ENCODE measurements at places on chromosomes 12 and 14. TPM values are rescaled to one million over a fixed set of nuclear protein-coding genes. Genes with fewer than 3 reads are reported as not detected.

GRCh38 chr14:104937694-104938365, 13.2 kb downstream of the PLD4 start:
- no peaks in the 10 kb centered on the region for H3K27me3 ChIP-seq
- no peaks in the 10 kb centered on the region for H3K36me3 ChIP-seq

- peaks cover 7% of the 10 kb centered on the region for H3K4me1 ChIP-seq
- no peak overlapping the region for H3K27ac ChIP-seq
- H3K4me3 ChIP-seq = no peak overlapping the region
- no peaks in the 10 kb centered on the region for H3K27me3 ChIP-seq
- no peaks in the 10 kb centered on the region for H3K36me3 ChIP-seq
Measured at GRCh38 chr12:89949457-89950195, 241.0 kb upstream of the ATP2B1 start.

DNA sequence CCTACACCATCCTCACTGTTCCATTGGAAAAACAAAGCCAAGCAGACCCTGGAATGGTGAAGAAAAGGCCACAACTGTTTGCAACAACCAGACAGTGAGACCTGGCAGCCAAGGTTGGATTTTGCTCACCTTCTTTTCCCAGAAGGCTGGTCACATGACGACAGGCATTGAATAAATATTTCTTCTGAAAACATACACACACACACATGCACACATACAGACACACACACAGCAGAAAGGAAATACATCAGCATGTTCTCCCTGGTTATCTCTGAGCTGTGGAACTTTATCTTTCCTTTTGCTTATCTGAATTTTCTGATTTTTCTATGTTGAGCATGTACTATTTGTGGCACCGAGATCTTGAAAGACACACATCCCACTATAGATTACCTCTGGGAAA, 38.0 kb upstream of the CCDC60 start:
- H3K27me3 ChIP-seq = no peaks in the 10 kb centered on the region
- no peak overlapping the region for H3K4me3 ChIP-seq
- DNase-seq = no peak
- no peaks in the 10 kb centered on the region for H3K4me1 ChIP-seq

DNA sequence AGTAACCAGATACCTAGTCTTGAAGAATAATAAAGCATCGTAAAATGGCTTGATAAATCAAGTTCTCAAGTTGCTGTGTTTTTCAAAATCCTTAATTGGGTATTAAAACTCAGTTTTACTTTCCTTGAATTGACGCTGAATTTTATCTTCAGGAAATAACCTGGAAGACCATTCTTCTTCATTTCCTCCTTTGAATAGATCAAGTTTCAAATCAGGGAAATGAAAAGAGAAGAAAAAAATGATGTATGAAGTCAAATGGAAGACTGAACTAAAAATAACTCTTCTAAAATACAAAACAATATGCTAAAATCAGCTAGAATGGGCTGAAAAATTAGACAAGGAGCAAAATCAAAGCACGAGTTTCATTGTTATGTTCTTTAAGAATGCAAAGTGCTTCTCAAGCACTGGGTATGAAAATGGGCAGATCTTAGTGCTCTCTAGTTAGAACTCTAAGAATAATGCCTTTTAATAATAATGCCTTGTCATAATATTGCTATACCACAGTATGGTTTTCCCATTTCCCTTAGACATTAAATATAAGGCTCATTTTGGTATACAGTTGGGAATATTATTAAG, 54.6 kb upstream of the CLEC14A start:
- H3K36me3 ChIP-seq = no peaks in the 10 kb centered on the region
- no peak overlapping the region for H3K27ac ChIP-seq
- DNase-seq = no peak

DNA sequence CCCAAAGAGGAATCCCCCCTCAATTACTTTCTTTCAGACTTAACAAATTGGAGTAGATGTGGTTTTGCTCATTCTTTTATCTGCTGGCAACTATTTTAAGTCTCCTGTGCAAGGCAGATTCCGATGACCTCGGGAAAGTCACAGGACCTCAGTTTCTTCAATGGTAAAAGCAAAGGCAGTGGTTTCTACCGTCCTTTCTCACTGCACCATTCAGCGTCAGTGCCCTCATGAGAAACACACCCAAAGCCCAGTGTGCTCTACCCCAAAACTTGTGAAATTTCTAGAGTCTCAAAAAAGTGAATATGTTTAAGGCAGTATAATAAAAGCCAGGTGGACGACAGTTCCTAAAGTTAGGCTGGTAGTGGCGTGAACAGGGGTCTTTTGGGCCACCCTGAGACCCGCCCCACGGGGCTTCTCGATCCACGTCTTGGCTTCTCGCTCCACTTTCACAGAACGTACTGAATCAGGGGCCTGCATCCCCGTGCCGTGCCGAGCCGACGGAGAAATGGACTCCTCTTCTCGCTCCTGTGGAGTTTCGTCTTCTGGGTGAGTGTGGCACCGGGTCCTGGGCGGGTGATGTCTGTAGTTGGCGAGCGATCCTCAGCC, 1.3 kb upstream of the ARHGAP5 start:
- H3K36me3 ChIP-seq = no peaks in the 10 kb centered on the region
- H3K27ac ChIP-seq = peak overlapping the region; percentile 99
- H3K27me3 ChIP-seq = no peaks in the 10 kb centered on the region
- peaks cover 9% of the 10 kb centered on the region for H3K4me1 ChIP-seq

DNA sequence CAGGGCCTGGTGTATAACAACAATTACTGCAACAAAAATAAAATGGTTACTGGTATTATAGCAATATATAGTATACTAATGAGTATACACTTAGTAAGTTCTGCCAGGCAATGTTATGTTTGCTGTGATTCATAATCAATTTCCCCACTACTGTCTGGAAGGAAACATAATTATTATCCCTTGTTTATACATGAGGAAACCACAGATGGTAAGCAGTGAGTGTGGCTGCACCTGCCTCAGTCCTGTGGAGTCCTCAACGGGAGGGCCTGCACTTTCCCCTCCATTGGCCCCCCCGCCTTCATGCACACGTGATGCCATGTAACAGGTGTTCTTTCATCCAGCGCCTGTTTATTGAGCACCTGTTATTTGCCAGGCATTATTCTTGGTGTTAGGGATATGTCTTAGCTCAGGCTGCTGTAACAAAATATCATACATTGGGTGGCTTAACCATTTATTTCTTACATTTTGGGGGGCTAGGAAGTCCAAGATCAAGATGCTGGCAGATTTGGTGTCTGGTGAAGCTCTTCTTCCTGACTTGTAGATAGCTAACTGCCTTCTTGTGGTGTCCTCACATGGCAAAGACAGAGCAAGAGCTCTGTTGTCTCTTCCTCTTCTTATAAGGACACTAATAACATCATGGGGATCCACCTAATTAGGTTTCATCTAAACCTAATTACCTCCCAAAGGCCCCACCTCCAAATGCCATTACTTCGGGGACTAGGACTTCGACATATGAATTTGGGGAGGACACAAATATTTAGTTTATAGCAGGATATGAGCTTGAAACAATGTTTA, 59.5 kb upstream of the CHGA start:
- no peaks in the 10 kb centered on the region for H3K4me1 ChIP-seq
- no peak overlapping the region for H3K27ac ChIP-seq
- no peak overlapping the region for H3K4me3 ChIP-seq
- H3K36me3 ChIP-seq = no peaks in the 10 kb centered on the region
- no peak for DNase-seq
- H3K27me3 ChIP-seq = no peaks in the 10 kb centered on the region

DNA sequence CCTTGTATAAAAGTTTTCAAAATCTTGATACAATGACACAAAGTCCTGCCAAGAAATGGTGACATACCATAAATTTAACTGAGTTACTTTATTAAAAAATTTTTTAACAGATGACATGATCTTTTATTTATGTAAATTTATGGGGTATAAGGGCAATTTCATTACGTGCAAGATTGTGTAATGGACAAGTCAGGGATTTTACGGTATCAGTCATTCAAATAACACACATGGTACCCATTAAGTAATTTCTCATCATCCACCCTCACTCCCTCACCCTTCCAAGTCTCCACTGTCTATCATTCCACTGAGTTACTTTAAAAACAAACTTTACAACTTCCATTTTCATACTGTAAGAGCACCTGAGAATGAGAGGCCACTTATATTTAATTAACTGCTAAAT, 37.4 kb downstream of the SPTLC2 start:
- H3K27me3 ChIP-seq = no peaks in the 10 kb centered on the region
- no peaks in the 10 kb centered on the region for H3K36me3 ChIP-seq
- no peaks in the 10 kb centered on the region for H3K4me1 ChIP-seq
- H3K4me3 ChIP-seq = no peak overlapping the region
- no peak overlapping the region for H3K27ac ChIP-seq

DNA sequence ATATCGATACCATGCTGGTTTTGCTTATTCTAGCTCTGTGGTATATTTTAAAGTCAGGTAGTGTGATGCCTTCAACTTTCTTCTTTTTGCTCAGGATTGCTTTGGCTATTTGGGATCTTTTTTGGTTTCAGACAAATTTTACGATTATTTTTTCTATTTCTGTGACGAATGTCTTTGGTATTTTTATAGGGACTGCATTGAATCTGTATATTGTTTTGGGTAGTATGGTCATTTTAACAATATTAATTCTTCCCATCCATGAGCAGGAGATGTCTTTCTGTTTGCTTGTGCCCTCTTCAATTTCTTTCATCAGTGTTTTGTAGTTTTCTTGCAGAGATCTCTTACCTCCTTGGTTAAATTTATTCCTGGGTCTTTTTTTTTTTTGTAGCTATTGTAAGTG, 10.8 kb upstream of the SLC4A8 start:
- no peaks in the 10 kb centered on the region for H3K36me3 ChIP-seq
- H3K4me1 ChIP-seq = peaks cover 7% of the 10 kb centered on the region
- H3K27ac ChIP-seq = no peak overlapping the region
- H3K27me3 ChIP-seq = no peaks in the 10 kb centered on the region
- H3K4me3 ChIP-seq = no peak overlapping the region

DNA sequence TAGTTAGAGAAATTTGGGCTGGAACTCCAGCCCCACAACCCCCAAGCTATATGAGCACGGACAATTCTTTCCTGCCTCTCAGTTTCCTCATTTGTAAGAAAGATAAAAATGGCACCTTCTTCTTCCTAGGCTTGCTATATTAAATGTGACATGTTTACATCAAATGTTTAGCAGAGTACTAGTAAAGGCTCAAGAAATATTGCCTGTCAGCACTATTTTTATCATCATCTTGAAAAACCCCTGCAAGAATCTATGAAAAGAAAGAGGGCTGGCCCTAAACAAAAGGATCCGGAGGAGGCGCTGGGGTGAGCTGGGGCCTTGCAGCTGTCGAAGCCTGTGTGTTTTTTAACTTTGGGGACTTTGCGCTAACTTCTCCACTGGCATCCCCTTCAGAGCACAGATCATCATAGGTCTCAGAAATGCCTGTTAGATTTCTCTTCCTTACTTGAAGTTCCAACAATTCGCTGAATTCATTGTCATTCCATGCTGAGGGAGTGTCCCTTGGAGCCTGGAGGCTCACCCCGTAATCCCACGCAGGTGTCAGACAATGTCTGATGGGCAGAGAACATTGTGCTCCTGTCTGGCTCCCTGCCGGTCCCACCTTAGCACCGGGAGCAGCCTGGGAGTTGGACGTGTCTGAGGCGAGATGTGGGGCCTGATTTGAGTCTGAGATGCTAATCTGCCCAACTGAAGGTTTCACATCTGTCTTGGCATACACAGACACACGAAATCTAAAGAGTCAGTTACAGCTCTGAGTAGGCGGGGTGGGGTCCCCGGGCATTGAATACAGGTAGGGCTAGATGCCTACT, 206.8 kb downstream of the NUAK1 start:
- H3K4me1 ChIP-seq = peaks cover 6% of the 10 kb centered on the region
- no peak overlapping the region for H3K4me3 ChIP-seq
- DNase-seq = no peak
- H3K27ac ChIP-seq = no peak overlapping the region
- H3K36me3 ChIP-seq = no peaks in the 10 kb centered on the region

- no peak overlapping the region for H3K27ac ChIP-seq
- no peaks in the 10 kb centered on the region for H3K27me3 ChIP-seq
- H3K36me3 ChIP-seq = no peaks in the 10 kb centered on the region
Measured at GRCh38 chr14:83309211-83309610, 1775.6 kb upstream of the SEL1L start.

- no peak overlapping the region for H3K4me3 ChIP-seq
- H3K4me1 ChIP-seq = no peaks in the 10 kb centered on the region
- no peaks in the 10 kb centered on the region for H3K36me3 ChIP-seq
- no peak for DNase-seq
- no peaks in the 10 kb centered on the region for H3K27me3 ChIP-seq
- H3K27ac ChIP-seq = no peak overlapping the region
Measured at GRCh38 chr12:108379823-108380222, 40.7 kb upstream of the CMKLR1 start.

DNA sequence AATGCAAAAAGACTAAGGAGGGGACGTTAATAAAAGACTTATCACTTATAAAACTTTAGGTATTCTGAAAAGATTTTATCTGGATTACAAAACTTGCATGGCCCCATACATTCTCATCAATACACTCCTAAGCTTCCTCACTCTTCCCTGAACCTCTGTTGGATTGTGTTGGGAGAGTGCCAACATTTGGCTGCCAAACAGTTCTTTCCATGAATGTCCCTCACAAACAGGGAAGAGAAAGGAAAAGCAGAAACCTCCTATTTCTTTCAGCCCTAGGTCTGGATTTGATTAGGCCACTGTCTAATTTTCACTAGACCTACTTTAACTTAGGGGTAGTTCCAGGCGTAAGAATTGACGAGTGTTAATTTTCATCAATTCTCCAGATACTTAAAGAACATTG, 11.7 kb downstream of the PTHLH start:
- H3K27ac ChIP-seq = no peak overlapping the region
- H3K27me3 ChIP-seq = no peaks in the 10 kb centered on the region
- no peak overlapping the region for H3K4me3 ChIP-seq
- no peaks in the 10 kb centered on the region for H3K36me3 ChIP-seq

GRCh38 chr12:71158361-71158882, 623 bp upstream of the TSPAN8 start:
- no peaks in the 10 kb centered on the region for H3K36me3 ChIP-seq
- H3K4me1 ChIP-seq = peaks cover 3% of the 10 kb centered on the region
- no peaks in the 10 kb centered on the region for H3K27me3 ChIP-seq
- no peak for DNase-seq

GRCh38 chr14:100616854-100617409, 29.7 kb upstream of the BEGAIN start:
- no peaks in the 10 kb centered on the region for H3K36me3 ChIP-seq

DNA sequence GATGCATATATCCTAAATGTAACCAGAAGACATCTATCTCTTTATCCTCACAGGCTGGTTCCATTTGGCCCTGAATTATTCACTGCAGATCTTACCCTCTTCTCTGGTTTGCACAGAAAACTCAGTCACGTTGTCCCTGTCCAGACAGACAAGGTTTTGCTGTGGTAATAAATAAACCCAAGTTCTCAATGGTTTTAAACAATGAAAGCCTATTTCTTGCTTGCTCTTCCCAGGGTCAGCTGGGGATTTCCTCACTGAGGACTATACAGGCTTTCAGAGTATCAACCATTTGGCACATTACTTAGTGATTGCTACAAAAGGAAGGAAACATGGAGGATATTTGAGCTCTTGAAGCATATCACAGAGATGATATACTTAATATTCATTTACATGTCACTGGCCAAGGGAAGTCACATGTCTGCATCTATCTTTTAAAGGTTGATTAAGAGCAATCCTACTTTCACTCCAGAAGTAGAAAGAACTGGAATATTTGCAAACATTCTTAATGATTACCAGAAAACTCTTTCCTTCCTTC, 24.4 kb upstream of the E2F7 start:
- DNase-seq = no peak
- no peak overlapping the region for H3K27ac ChIP-seq
- H3K4me1 ChIP-seq = no peaks in the 10 kb centered on the region
- H3K36me3 ChIP-seq = no peaks in the 10 kb centered on the region
- no peaks in the 10 kb centered on the region for H3K27me3 ChIP-seq

- H3K36me3 ChIP-seq = no peaks in the 10 kb centered on the region
- H3K4me1 ChIP-seq = no peaks in the 10 kb centered on the region
- DNase-seq = no peak
- no peak overlapping the region for H3K27ac ChIP-seq
- no peaks in the 10 kb centered on the region for H3K27me3 ChIP-seq
Measured at GRCh38 chr14:71290301-71290700, 383.0 kb downstream of the PCNX1 start.

OR6C4 gene
- not detected for total RNA-seq

MAGOHB gene
- 16.1 TPM for total RNA-seq

APOF gene
- total RNA-seq = not detected

KRT81 gene
- total RNA-seq = not detected
